ENCODE measurements at places on chromosomes 13 and 19. TPM values are rescaled to one million over a fixed set of nuclear protein-coding genes. Genes with fewer than 3 reads are reported as not detected.

- no peak for DNase-seq
These were observed 33.4 kb downstream of the STK24 start for GRCh38 chr13:98543378-98544103.

- no peak for DNase-seq
These were observed 5.8 kb downstream of the PPP6R1 start for GRCh38 chr19:55252760-55253663.

Gene MUC16
- 0.06 TPM for polyA plus RNA-seq

Gene C3
- 22.2 TPM for polyA plus RNA-seq

DNA sequence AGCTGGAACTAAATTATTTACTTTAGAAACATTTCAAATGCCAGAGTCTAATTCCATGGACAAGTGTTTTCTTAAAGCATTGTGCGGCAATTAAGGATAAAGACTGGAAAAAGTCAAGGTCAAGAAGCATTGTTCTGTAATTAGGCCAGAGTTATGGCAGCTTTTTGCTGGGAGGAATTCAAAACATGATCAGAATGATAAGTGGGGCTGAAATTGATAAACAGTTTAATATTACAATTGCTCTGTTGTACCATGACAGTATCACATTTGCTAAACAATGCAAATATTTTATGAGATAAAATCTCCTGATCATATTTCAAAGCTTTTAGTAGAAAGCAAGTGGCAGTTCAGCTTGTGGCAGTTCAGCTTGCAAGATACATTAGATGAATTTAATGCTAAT lies 513.7 kb downstream of the GPC6 start:
- DNase-seq, result no peak

- no peak for DNase-seq
These were observed 11.5 kb downstream of the CEACAM19 start for GRCh38 chr19:44682807-44683206.

DNA sequence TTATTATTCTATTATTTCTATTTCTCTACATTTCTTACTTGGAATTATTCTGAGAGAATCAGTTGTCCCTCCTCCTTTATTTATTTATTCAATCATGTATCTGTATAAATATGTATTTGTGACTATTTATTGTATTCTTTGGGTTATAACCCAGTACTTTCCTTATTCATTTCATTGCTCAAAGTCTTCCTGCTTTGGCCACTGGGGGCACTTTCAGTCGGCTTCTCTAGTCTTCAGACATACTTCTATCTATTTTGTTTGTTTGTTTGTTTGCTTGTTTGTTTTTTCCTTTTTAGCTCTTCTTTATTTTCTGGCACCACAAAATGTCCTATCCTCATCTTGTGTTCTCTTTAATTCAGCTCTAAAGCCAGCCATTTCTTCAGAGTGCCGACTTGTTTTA lies 260.4 kb downstream of the NALCN start:
- DNase-seq, result no peak

GRCh38 chr19:15107061-15108010 lies at the start of gene SYDE1:
SYDE1 (plus strand) TSS chr19:15107401; CDS start chr19:15107434, 33 bp downstream.
- DNase-seq, result no peak

Gene PTH2
- polyA plus RNA-seq, result not detected

DNA sequence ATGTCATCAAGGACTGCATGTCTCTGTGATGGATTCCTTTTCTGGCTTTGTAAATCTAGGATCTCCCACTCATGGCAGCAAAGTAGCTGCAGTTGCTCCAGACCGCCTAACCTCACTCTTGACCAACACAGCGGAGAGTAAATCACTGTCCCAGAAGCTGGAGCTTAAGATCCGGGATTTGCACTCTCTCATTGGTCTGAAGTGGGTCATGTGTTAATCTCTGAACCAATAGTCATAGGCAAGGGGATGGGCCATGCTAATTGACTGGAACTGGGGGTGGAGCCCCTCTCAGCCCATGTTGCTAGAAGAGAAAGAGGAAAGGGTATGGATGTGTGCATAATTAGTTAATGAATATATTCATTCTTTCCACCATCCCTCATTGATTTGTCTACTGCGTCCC lies 34.0 kb downstream of the VAV1 start:
- DNase-seq, result no peak

DNA sequence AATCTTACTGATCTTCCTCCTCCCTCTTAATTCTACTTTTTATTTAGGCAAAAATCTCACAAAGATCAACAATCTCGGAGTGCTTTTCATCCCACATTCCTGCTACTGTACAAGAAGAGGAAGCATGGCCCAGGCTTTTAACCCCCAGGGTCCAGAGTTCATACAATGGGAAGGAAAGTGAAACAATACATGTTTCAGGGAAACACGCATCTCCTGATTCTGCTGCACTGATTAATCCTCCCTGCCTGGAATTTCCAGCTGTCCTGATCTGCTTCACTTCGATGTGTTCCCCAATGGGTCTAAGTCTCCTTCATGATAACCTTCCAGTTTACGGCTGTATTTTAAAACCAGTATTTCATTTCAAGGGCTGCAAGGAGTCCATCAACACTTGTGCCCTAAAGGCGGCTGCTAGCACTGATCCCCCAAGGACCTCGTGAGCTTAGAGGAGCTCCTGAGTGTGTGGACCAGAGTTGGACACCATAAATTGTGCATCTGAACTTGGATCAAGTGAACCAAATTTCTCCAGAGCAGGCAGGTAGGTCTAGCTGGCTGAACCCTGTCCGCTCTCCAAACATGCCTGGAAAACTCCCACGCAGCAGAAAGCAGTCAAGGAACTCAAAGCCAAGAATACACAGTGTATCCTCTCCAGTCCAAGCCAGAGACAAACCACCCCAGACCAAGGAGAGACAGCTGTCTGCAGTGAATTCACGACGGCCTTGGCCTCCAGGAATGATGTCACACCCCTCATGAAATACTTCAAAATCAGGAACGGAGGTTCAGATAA lies 44.3 kb downstream of the COL4A1 start:
- no peak for DNase-seq

DNA sequence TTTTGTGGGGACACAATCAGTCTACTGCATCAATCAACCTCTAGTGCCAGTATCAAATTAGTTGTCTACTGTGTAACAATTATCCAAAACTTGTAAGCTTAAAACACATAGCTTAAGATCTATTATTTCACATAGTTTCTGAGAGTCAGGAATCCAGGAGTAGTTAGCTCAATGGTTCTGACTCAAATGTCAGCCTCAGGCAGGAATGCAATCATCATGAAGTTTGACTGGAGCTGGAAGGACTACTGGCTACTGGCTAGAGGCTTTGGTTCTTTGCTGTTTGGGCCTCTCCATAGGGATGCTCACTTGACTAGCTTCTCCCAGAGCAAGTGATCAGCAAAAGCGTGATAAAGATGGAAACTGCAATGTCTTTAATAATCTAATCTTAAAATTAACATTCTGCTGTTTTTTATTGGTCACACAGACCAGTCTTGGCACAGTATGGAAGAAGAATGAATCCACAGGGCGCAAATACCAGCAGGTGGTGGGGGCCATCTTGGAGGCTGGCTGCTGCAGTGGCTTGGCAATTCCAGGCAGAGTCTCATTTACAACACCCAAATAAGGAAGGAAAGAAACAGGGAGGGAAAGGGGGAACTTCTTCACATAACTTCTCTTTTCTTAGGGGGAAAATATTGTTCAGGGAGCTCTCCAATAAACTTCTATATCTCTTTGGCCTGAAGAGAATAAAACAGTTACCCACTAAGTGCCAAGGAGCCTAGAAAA lies 15.7 kb downstream of the CAB39L start:
- no peak for DNase-seq

GRCh38 chr13:27956576-27957300 lies 12.4 kb downstream of the CDX2 start:
- DNase-seq, result no peak

DNA sequence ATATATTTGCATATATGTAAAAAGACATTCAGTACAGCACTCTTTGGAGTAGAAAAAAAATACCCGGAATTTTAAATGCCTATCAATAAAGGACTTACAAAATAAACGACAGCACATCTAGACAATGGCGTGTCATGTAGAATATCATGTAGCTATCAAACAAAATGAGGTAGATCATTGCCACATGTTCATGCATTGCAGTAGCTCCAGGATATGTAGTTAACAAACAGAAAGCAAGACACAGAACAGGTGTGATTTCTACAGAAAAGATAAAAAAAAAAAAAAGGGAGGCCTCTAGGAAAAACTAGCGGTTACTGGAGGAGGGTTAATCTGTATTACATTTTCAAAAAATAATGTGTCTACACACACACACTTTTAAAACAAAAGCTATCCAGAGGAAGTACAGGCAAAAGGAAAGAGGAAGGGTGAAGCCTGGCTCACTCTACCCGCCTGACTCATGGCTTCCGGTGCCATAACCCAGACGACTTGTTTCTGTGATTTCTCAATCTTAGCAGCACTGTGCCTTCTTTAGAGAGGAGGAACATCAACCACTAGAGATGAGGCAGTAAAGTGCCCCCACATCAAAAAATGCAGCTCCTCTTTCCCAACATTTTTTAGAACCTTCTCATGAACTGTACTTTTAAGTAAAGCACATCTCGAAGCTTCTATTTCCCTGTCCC lies 6.9 kb downstream of the KCTD12 start:
- no peak for DNase-seq

DNA sequence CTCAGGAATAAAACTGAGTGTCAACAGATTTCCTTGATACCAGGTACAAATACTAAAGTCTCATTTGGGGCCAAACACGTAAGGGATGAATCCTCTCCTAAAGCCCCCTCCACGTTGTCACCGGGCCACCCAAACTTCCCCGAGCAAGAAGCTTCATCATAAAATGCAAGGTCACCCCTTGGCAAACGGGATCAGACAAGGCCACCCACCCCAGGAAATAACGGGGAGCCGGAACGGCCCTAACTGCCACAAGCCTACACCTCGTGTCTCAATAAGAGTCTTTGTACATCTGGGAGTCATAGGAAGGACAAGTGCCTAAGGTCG lies 717 bp downstream of the EEF2 start:
- DNase-seq, result no peak

Gene NXNL1
- 0.12 TPM for polyA plus RNA-seq

GRCh38 chr13:100630555-100630954 lies 42.0 kb upstream of the GGACT start:
- no peak for DNase-seq

GRCh38 chr13:24692561-24692960 lies 12.4 kb downstream of the ATP12A start:
- DNase-seq, result no peak

DNA sequence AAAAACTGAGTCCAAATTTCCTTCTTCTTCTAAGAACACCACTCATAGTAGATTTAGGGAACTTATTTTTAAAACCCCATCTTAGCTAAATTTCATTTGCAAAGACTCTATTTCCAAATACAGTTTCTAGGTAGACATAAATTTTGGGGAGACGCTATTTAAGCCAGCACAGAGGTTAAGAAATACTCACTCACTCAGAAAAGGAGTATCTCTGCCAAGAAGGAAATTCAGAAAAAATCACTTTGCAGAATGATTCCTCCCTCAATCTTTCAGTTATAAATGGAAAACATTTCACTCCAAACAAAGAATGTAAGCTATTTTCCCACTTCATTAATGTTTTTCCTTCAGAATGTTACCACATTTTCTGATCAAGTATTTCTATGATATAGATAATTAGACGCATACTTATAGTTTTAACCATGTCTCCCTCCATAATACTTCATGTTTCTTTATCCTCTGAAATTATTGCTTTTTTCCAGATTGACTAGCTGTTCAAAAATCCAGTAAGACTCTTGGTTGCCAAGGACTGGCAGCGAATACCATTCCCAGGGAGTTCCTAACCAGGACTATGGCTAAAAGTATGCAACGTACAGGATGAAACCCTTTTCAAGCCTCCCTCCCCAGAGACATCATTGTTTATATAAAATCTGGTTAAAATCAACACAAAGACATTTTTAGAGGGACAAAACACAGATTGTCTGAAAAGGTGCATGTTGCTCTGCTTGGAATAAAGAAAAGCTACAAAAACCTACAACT lies 52.5 kb upstream of the RXFP2 start:
- no peak for DNase-seq

Gene ZNF83
- polyA plus RNA-seq, result 107 TPM

- DNase-seq, result no peak
These were observed 81.4 kb upstream of the AKAP11 start for GRCh38 chr13:42190529-42190928.

GRCh38 chr19:7477758-7478157 lies 11.1 kb downstream of the PEX11G start:
- no peak for DNase-seq

All from right renal pelvis (tissue), 4 donors.